ENCODE measurements at places on chromosomes 3 and 15.

- no peak for DNase-seq
These were observed 62.5 kb downstream of the ALCAM start for GRCh38 chr3:105429034-105429762.

DNA sequence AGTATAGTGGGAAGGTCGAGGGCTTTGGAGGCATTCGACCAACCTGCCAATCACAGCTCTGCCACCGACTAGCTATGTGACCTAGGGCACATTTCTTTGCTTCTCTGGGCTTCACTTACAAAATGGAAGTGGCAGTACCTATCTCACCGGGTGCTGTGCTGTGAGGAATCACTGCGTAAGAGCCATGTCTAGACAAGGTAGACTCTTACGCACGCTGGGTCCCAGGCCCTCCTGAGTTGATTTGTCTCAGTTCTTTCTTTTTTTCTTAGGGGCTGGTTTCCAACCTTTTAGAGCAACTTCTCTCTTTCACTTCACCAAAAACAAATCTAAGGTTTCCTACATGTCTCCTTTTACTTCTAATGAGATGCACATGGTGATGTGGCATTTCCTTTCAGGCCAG lies 18.8 kb downstream of the CA12 start:
- no peak for DNase-seq

DNA sequence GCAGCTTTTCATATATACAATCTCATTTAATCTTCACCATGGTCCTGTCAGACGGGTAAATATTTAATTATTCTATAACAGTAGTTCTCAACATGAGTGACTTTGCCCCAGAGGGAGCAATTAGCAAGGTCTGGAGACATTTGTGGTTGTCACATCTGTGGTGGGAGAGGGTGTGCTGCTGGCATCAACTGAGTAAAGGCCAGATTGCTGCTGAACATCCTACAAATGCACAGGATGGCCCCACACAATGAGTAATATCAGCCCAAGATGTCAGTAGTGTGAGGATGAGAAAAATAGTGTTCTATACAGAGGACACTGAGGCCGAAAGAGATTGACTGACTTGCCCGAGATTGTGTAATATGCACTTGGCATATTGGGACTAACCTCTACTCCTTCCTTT lies 156.0 kb downstream of the AGBL1 start:
- DNase-seq: no peak

- DNase-seq: no peak
These were observed 1.2 kb upstream of the ADAMTSL3 start for GRCh38 chr15:83652626-83653204.

DNA sequence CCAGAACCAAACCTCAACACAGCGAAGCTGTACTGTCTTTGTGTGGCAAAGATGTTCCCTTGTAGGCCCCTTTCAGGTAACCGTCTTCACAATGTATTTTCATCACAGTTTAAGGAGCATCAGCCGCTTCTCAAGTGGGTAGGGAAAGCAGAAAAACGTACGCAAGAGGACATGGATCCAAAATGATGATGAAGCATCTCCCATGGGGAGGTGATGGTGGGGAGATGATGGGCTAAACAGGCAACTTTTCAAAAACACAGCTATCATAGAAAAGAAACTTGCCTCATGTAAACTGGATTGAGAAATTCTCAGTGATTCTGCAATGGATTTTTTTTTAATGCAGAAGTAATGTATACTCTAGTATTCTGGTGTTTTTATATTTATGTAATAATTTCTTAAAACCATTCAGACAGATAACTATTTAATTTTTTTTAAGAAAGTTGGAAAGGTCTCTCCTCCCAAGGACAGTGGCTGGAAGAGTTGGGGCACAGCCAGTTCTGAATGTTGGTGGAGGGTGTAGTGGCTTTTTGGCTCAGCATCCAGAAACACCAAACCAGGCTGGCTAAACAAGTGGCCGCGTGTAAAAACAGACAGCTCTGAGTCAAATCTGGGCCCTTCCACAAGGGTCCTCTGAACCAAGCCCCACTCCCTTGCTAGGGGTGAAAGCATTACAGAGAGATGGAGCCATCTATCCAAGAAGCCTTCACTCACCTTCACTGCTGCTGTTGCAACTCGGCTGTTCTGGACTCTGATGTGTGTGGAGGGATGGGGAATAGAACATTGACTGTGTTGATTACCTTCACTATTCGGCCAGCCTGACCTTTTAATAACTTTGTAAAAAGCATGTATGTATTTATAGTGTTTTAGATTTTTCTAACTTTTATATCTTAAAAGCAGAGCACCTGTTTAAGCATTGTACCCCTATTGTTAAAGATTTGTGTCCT lies 60.0 kb downstream of the AAGAB start:
- DNase-seq: no peak

GRCh38 chr3:154023148-154023547 lies 98.0 kb upstream of the ARHGEF26 start:
- no peak for DNase-seq

DNA sequence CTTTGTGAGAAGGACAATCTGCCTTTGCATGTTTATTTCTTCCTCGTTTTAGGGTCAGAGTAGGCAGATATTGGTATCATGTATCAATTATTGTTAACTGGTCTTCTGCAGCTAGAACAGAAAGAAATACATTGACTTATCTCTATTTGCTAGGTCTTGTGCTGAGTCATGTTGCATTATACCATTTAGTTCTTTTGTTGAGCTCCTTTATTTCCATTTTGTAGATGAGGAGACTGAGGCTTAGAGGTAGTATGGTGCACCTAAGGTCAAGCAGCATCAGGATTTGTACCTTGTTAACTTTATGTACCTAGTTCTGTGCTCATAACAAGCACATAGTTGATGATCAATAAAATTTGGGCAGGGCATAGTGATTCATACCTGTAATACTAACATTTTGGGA lies 182.6 kb downstream of the ITPR1 start:
- DNase-seq: no peak

DNA sequence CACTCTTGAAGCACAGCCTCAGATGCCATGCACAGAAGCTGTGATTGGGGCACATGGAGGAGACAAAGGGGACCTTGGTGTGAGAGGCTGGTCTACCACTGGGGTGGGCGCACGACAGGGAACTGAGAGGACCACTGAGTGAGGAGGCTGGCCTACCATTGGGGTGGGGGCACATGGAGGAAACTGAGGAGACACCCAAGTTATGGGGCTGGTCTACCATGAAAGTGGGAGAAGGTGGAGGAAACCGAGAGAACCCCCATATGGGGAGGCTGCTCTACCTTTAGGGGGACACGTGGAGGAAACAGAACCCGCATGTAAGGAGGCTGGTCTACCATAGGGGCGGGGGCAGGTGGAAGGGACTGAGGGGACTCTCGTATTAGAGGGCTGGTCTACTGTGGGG lies 153.4 kb downstream of the FBLN2 start:
- DNase-seq: no peak

DNA sequence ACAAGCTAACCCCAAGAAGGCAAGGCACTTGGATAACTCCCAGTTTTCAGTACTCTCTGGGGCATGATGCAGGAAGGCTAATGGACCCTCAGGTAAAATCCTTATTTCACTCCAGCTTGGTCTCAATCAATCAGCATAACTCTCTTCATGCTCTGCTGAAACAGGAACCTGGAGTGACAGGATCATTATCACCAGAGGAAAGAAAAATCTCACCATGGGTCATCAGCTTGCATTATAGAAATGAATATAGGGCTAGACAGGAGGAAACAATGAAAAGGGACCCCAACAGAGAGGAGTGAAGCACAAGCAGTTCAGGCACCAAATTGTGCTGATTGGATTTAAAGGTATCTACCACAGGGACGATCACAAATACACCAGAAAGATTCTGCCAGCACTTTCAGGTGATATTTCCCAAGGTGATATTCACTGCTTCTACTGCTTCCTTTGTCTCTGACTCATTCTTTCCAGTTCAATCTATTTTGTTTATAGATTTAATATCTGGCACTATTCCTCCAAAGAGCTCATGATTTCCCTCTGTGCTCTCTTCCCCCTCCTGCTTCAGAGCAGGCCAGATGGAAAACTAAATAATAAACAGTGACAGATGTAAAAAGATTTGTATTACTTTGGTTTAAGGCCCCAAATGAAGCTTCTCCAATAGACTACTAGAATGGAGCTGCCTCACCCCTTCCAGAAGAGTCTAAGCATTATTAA lies 22.9 kb upstream of the THUMPD3 start:
- peak; percentile 45 for DNase-seq

- no peak for DNase-seq
These were observed 401.3 kb upstream of the CFAP20DC start for GRCh38 chr3:59450946-59451763.

DNA sequence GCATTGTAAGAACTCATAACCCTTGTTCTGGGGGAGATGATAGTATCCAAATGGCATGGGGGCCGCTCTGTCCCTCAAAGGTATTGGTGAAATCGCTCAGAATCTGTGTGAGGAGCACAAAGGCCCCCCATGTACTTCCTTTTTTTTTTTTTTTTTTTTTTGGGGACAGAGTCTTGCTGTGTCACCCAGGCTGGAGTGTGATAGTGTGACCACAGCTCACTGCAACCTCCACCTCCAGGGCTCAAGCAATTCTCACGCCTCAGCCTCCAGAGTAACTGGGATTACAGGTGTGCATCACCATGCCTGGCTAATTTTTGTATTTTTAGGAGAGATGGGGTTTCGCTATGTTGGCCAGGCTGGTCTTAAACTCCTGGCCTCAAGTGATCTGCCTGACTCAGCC lies 37.0 kb downstream of the CMTM8 start:
- no peak for DNase-seq

- peak; percentile 6 for DNase-seq
These were observed 541.3 kb upstream of the KCNMB2 start for GRCh38 chr3:177994976-177995375.

- DNase-seq: no peak
These were observed 177.7 kb downstream of the UACA start for GRCh38 chr15:70585707-70586034.

GRCh38 chr15:101156061-101156460 lies 95.8 kb downstream of the CHSY1 start:
- DNase-seq: no peak

- DNase-seq: no peak
These were observed 31.9 kb downstream of the TUSC7 start for GRCh38 chr3:116741467-116741866.

- DNase-seq: no peak
These were observed 70.8 kb downstream of the HOMER2 start for GRCh38 chr15:82881747-82882146.

- no peak for DNase-seq
These were observed 36.9 kb downstream of the MRPS11 start for GRCh38 chr15:88504445-88504844.

GRCh38 chr15:67809441-67809840 lies 15.9 kb upstream of the SKOR1 start:
- no peak for DNase-seq

DNA sequence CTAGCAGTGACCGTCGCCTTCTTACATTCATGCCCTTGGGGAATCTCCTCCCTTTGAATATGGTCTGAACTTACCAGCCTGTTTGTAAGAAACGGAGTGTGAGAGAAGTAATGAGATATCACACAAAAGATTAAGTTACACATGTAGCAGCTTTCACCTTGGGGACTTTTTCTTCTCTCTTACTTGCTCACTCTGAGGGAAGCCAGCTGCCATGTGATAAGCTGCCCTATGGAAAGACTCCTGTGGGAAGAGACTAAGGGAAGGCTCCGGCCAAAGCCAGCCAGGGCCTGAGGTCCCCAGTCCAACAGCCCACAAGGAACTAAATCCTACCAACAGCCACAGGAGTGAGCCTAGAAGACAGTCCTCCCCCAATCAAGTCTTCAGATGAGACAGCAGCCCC lies 190.4 kb upstream of the TSC22D2 start:
- DNase-seq: no peak

DNA sequence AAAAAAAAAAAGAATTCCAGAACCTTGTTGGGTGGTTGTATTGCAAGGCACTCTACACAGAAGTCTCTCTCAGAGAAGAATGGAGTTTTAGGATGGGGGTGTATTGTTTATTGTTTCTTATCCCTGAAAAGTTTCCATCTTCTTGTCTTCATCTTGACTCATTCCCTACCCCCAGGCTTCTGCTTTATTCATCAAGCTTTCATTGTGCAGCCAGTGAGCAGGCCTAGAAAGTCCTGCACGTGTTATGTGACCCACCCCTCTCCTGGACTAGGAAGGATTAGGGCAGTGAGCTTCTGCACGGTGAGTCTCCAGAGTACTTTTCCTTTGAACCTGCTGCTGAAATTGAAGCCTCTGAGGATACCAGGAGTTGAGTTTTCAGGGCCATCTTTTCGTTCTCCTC lies 150.9 kb upstream of the IL12A start:
- no peak for DNase-seq

DNA sequence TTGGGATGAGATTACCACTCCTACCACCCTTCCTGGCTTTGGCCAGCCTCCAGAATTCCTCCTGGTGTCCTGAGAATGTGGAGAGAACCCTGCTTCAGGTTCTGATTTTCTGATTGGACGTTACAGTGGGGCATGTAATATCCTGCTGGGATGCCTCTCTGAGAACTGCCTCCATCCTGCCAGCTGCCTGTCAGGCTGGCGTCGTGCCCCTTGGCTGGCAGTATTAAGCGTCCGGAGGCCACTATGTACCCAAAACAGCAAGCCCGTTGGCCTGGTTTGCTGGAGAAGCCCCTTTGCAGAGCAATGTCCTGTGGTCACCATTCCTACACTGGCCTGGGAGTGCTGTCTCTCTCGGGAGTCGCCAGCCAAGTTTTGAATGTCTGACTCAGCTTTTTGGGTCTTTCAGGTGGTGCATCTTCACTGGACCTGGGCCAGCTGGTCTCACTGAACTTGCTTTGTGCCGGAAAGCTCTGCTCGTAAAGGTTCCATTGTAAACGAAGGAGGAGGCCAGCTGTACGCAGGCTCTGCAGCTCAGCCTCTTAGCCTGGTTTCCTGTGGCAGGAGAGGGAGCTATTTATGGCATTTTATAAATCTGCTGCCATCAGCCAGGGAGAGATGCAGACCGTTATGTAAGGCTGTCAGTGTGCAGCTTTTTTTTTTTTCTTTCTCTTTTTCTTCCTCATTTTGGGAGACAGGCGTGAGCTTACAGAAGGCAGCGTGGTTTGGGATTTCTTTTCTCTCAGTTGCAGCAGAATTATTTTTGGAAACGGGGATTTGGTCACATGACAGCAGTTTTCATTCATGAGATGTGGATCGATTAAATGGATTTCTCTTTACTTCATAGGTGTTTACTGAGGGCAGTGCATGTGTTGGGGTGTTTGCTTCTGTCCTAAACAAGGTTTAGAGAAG lies 19.0 kb upstream of the TRAK1 start:
- DNase-seq: peak; percentile 95
